ELR (cell line): ENCODE measurements at places on chromosomes 11 and 22.

DNA sequence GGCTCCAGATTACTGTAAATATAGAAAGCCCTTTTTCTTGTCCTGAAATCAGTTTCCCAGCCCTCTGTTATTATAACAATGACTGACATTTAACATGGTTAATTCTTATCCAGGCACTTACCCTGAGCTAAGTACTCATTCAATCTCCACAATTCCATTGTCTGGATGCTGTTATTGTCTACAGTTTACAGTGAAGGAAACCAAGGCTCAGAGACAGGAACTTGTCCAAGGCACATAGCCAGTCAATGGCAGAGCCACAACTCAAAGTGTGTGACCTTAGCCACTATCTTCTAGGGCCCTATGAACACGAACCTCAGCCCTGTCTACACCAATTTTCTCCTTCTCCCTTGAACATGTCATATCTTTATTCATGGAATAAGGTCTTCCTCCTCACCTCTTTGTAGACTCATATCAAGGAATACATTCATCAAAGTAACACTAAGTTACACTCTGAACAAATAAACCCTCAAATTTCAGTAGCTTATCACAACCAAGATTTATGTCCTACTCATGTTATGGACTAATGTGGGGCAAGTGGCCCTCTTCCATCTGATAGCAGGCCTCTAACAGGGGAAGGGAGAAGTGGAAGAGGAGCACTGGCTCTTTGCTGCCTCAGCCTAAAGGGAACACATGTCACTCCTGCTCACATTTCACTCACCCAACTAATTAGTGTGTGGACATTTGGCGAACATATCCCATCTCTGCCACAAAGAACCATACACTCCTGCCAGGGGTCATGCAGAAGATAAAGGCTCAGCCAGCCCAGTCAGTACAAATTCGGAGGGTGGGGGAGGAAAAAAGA is 39.3 kb upstream of the APLNR start:
- DNase-seq, result no peak

DNA sequence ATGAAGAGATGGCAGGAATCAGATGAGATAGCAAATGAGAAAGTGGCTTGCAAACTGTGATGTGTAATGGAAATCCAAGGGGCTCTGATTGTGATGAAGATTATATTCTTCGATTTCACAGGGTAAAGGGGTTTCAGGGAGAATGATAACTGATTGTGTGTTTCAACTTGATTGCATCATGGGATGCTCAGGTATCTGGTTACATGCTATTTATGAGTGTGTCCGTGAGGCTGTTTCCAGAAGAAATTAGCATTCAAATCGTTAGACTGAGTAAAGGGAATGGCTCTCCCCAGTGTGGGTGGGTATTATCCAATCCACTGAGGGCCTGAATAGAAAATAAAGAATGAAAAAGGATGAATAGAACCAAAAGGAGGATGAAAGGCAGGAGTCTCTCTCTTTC is 278.7 kb upstream of the LARGE1 start:
- DNase-seq, result no peak

- DNase-seq, result peak; percentile 70
Observed at GRCh38 chr11:64661146-64661545, 61.9 kb downstream of the NRXN2 start.

DNA sequence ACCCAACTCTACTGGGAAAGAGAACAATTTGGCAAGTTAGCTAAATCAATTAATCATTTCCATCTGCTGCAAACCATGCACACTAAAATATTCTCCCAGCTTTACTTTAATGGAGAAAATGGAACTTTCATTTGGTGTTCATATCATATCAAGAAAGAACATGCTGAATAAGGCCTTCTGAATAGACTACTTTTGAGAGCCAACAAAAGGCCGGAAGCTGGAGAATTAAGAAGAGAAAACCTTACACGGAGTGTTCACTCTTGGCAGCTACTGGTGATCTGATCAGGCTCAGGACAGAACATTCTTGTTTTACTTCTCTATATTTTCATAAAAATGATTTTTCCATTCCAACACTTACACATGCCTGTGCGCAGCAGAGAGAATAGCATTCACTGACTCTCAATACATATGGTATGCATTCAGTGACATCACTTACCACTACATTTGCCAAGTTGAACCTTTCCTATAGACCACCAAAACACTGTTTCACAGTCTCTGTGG is 165.3 kb downstream of the TTC28 start:
- DNase-seq, result no peak

DNA sequence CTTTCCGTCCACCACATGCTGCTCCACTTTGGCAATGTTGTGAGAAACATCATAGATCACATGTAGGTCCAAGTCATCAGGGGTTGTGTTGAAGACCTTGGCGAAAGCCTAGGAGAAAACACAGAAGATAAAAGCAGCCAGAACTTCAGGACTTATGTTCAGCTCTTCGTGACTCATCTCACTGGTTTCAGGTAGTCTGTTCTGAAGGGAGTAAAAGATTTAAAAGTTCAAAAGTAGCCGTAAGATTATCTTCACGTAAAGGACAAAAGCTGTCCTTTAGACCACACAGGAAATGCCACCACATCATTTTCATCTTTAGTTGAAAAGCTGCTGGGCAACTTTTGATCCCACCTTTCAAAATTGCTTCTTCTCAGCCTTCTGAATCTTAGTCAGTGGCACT is 16.9 kb downstream of the RTCB start:
- DNase-seq, result no peak

- peak; percentile 20 for DNase-seq
Observed at GRCh38 chr11:66728693-66729385, at the start of gene SPTBN2. Gene SPTBN2, minus strand, starts transcription at chr11:66729216. Its CDS starts 7,976 bp downstream, at chr11:66721240.

DNA sequence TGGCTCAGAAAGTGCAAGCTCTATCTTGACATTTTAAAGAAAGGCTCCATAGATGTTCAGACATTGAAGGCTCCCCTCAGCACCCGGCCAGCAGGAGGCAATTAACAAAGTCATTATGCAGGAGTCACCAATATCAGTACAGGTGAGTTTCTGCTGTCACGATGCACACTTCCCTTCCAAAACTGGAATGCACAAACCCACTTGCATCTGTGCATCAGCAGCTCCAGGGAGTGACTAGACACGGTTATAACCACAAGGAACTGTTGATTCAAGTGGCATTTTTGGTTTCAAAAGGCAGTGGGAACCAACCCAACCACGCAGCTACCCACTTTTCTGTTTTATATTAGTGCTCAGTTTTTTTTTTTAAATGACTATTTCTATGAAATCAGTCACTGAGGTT is 293.9 kb upstream of the NARS2 start:
- no peak for DNase-seq

GRCh38 chr11:34252651-34253050 is 105.2 kb downstream of the ABTB2 start:
- no peak for DNase-seq

GRCh38 chr22:46748206-46748907 is 10.3 kb upstream of the CERK start:
- no peak for DNase-seq

DNA sequence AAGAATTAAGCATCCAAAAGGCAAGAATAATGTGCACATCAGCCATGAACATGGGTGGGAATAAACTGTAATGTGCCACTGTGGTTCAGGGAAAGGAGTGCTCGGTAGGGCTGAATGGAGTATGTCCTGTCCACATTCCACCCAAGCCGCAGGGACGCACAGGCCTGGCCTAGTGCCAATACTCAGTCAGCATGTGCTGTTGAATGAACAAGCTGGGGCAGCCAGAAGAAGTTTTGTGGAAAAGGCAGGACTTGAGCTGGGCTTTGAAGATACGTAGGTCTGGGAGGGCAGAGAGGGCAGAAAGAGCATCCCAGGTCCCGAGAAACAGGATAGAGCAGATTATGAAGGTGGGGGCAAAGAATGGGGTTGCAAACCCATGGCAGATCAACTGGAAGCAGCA is 60.0 kb upstream of the PLET1 start:
- peak; percentile 63 for DNase-seq

DNA sequence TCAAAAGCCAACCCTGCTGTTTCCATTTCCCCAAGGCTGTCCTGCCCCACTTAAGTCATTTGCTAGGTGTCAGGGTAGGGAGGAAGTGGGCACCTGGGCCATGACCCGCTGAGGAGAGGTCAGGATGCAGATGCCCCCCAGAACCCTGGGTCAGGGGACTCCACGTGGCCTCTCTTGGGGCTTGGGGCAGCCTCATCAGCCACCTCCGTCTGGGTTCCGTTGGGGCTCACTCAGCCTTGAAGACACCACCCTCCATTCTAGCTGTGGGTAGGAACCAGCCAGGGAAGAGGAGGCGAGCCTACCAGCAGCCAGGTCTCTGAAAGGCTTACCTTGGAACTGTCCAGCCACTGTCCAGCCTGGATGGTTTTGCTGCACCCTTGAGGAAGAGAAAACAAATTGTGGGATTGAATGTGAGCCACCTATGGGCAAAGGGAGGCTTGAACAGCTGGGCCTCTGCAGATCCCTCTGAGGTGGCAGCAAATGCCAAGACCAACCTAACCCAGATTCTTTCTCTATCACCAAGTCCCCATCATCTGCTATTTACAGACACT is 2.5 kb downstream of the APOL4 start:
- no peak for DNase-seq

DNA sequence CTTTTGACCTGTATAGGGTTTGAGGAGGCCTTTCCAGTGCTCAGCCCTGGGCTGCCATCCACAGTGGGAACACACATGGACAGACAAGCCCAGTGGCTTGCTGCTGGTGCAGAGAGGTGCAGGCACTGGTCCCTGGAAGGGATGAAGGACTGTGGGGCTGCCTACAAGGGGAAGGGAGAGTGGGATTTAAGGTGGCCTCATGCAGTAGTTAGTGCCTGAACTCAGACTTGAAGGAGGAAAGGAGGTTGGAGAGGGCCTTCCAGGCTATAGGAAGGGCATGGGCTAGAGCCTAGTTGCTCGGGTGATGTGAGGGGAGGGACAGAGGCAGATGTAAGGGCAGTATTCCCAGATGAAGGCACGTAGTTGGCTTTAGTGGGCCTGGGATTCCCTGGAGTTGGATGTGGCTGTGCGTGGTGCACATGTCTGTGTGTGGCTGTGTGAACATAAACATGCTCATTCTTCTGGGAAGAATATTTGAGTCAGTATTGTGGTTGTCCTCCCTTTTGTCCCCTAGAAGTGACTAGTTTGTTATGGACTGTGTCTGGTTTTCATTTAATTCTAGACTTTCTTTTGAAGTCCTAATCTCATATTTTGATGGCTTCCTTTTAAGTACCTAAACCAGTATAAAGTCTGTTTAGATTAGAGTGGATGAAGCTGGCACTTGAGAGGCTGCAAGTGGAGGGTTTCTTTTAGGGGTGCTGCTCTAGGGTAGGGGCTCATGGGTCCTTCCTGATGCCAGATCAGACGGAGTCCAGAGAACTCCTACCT is 18.4 kb downstream of the YDJC start:
- DNase-seq, result no peak

DNA sequence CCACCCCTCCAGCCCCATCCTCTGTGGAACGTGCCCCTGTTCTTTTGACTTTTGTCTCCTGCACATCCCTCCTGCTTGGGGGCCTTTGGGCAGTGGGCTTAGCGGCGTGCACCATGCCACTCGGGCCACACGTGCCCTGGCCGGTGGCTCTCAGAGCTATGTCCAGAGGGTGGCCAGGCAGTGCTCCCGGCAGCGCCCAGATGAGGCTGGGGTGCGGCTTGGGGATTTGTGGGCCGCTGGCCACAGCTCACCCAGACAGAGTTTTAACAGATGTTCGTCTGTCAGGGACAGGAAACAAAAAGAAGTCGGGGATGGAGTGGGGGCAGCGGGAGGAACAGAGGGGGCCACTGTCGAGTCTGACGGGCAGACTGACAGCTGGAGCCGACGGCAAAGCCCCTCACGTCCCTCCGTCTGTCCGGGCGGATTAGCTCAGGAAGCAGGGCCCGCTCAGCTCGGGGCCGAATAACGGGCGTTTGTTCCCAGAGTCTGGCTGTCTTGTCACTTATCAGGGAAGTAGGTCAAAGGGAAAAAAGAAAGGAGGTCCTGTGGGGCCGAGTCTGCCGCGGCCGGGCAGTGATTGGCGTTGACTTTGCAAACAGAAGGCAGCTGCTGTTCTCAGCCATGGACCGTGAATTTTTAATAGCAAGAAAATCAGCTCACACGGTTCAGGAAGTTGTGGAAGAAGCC is 61.6 kb downstream of the LRP5 start:
- DNase-seq, result no peak

GRCh38 chr11:15189641-15190365 is 75.1 kb downstream of the INSC start:
- DNase-seq, result no peak
